ENCODE measurements at places on chromosomes 6 and 20.

- DNase-seq = no peak
Measured at GRCh38 chr6:33590531-33591198, 10.6 kb upstream of the BAK1 start.

GRCh38 chr6:74610352-74610751 lies 595.5 kb downstream of the COL12A1 start:
- no peak for DNase-seq

DNA sequence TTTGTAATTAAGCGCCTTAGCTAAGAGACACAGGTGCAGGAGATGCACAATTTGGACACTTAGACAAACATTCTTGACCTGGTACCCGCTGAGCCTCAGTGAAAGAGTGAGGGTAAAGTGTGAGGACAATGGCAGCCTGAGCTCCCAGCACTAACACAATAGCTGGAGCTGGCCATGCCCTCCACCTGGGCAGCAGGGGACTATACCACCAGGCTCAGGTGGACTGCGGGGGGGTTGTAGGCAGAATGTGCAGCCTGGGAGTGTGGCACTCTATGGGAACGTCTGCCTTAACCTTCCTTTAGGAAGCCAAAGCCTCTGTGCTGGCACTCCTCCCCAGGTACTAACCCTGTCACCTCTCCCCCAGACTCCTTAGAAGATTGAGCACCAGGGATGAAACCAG lies 23.6 kb downstream of the PRKN start:
- DNase-seq = no peak

GRCh38 chr20:7171911-7172310 lies 404.4 kb downstream of the BMP2 start:
- DNase-seq = no peak

GRCh38 chr20:32581839-32582658 lies 3.1 kb downstream of the NOL4L start:
- DNase-seq = peak; percentile 31

- no peak for DNase-seq
Measured at GRCh38 chr6:168123165-168123911, 44.3 kb upstream of the FRMD1 start.

GRCh38 chr6:34150766-34151165 lies 4.9 kb upstream of the GRM4 start:
- no peak for DNase-seq

GRCh38 chr6:2186516-2186915 lies 58.9 kb downstream of the GMDS start:
- DNase-seq = no peak

DNA sequence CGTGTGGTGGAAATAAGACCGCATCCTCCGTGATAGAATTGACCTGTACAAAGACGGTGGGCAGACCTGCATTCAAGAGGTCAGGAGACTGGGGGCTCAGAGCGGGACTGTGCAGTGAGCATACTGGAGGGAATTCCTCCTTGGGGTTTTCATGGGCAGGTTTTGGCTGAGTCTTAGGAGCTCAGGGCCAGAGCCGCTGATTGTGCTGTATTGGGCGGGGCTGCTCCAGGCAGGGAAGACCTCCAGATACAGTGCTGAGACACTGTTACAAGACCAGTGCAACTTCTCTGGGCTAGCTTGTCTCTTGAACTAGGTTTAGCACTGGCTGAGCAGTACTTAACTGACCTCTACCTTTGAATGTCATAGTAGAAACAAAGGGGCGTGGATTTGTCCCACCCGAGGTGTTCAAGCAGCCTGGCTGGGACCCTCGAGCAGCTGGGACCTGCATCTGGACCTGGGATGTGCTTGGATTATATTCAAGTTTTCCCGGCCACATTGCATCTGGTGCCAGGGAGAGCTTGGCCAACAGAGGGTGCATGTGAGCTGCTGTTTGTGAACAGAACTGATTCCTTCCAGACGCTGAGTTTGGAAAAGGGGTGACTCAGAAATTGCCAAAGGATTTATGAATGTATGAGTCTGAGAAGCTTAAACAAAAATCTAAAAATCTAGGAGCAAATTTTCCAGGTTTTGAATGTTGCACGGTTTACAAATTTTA lies 33.4 kb upstream of the SLC22A1 start:
- peak; percentile 20 for DNase-seq

GRCh38 chr6:97674802-97675201 lies 391.8 kb upstream of the MMS22L start:
- no peak for DNase-seq

DNA sequence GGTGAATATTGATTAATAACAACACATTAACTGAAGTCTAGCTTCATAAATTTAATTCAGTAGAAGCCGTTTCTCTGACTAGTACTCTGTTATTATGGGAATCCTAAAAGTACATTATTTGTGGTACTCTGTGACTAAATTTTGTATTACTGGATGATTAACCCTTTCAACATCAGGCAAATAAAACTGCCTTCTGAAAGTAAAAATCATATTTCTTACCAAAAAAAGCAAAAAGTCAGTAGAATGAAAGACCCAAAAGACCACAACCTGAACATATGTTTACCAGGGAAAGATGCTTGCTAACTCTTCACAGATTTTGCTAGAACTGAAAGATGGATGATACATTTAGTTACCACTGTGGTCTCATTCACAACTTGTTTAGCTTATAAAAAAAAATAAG lies 73.2 kb downstream of the AHI1 start:
- no peak for DNase-seq

- DNase-seq = peak; percentile 86
Measured at GRCh38 chr6:139337830-139338229, 36.6 kb downstream of the CITED2 start.

DNA sequence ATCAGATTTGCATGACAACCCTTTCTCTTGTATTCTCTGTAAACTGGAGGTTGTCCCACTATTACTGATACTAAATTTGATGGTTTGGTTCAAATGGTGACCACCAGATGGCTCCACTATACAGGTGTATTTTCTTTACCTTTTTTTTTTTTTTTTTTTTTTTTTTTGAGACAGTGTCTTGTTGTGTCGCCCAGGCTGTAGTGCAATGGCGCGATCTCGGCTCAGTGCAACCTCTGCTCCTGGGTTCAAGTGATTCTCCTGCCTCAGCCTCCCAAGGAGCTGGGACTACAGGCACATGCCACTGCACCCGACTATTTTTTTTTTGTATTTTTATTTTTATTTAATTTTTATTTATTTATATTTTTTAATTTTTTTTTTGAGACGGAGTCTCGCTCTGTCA lies 6.6 kb upstream of the WTAP start:
- peak; percentile 42 for DNase-seq

GRCh38 chr6:52157301-52157941 lies 28.8 kb upstream of the IL17A start:
- DNase-seq = no peak

DNA sequence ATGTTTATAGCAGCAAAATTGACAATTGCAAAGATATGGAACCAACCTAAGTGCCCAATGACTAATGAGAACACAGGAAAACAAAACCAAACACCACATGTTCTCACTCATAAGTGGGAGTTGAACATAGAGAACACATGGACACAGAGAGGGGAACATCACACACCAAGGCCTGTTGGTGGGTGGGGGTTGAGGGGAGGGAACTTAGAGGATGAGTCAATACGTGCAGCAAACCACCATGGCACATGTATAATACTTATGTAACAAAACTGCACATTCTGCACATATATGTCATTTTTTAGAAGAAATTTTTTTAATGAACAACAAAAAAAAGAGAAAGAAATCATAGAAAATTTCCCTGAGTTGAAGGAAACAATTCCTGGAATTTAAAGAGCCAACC lies 3.9 kb downstream of the EPM2A start:
- DNase-seq = peak; percentile 64

GRCh38 chr6:30826961-30827342 lies 57.4 kb upstream of the DDR1 start:
- DNase-seq = no peak

GRCh38 chr20:8057871-8058270 lies 38.3 kb upstream of the TMX4 start:
- DNase-seq = no peak

DNA sequence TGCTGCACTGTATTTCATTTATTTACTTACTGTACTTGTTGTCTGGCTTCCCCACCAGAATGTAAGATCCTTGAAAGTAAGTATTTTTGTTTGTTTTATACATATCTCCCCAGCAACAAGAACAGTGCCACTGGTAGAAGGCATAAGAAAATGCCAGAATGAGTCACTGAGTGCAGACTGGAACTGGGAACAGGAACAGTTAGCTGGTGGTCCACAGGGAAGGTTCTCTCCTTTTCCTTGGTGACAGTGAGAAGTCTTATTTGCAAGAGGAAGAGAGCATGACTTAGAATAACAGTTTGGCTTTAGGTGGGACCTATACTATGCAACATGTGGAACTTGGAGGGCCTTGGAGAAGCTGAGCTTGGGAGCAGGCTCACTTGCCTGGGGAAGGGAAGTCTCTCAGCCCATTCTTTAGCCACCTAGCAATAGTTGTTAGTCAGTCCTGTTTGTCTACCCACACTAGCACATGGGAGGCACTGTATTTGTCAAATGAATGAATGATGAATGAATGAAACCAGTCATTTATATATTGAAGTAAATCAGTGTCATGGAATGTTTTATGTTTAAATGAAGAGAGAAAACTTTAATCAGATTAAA lies 203.5 kb downstream of the KCNQ5 start:
- no peak for DNase-seq

- DNase-seq = no peak
Measured at GRCh38 chr6:143283887-143284645, 166.4 kb downstream of the ADAT2 start.

DNA sequence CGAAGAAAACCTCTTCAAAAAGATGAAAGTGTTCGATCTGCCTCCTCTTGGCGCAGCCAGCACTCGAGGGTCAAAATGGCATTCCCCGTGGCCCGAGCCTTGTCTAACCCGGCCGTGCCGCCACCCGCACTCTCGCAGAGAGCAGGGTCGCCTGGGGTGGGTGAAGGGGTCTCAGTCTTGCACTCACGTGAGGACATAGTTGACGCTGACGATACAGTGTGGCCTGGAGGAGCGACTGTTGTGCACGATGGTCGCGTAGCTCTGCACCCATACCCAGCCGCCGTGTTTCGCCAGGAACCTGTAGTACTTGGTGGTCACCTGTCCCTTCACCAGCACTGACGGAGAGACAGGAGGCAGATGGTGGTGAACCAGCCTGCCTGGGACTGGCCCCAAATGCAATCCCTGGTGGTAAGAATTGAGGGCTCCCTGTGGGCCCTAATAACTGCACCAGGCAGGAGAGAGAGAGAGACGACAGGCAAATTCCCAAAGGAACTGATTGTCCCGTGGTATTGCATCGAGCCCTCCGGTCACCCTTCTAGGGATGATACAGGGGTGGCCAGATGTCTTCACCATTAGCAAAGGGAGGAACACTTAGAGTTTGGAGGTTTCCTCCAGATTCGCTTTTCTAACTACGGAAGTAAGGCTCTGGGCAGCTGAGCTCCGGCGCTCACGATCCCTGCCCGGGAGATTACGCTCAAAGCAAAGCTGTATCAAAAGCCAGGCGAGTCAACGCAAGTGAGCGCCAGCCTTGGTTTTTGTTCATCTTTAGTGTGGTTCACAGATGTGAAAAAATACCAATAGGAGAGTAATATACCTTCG lies 17.4 kb downstream of the SIM1 start:
- no peak for DNase-seq

- no peak for DNase-seq
Measured at GRCh38 chr6:89237158-89237557, 20.0 kb upstream of the GABRR1 start.

DNA sequence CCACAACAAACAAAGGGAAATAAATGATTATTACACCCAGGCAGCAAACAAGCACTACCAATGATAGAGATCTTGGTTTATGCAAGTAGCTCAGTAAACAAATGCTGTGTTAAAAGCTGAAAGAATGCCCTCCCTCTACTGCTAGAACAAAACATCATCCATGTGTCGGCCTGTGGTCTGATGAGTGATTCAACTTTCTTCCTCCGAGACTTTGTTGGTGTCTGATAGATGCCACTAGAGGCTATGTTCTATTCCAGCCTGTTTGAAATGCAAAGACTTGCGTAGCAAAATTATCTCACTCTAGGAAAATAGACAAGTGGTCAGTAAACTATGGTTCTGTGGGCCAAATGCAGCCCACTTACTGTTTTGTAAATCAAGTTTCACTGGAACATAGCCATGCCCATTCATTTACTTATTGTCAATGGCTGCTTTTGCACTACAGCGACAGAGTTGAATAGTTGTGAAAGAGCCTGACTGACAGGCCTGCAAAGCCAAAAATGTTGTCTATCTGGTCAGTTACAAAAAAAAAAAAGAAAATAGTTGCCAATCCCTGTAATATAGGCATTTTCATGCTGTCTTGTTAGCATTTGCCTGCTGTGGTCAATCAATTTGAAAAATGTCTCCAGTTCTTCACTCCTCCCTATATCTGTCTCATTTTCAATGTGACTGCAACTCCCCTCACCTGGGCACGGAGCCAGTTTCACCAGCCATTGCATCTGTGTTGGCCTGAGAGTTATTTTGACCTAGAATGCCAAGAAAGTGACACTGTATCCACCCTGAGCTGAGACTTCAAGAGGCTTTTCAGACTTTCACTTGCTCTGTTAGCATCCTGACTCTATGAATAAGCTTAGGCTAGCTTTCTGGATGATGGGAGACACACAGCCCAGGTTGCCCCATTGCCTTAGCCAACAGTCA lies 544.6 kb upstream of the BTBD3 start:
- no peak for DNase-seq

- peak; percentile 59 for DNase-seq
Measured at GRCh38 chr6:11618533-11618932, 81.0 kb downstream of the TMEM170B start.

DNA sequence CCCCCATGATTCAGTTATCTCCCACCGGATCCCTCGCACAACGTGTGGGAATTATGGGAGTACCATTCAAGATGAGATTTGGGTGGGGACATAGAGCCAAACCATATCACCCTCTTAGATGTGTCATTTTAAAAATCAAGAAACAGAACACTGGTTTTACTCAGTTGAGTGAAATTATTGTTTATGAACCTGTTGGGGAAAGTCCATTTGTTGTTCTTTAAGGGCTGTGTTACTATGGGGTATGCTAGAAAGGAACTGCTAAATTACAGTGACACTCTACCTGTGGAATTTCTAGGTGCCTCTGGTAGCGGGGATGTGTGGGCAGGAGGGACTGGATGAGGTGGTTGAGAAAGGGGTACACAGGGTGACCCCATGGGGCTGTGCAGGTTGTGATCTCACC lies 28.9 kb downstream of the STX11 start:
- DNase-seq = no peak

- no peak for DNase-seq
Measured at GRCh38 chr6:158004701-158005095, 23.0 kb downstream of the SYNJ2 start.

DNA sequence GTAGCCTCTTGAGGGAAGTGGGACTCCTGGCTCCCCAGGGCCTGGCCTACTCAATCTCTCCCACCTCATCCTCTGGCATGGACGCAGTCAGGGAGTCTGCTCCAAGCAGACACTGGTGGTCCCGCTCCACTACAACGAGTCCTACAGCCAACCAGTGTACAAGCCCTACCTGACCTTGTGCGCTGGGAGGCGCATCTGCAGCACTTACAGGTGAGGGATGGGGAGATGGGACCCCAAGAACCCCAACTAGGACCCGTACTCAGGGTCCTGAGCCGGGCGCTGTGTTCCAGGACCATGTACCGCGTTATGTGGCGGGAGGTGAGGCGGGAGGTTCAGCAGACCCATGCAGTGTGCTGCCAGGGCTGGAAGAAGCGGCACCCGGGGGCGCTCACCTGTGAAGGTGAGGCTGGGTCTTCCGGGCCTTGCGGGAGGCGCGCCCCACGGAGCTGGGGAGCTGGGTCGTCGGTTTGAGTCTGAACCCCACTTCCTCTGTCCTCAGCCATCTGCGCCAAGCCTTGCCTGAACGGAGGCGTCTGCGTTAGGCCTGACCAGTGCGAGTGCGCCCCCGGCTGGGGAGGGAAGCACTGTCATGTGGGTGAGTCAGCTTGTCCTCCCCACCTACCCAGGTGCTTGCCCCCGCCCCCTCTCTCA lies 2.1 kb downstream of the EGFL8 start:
- no peak for DNase-seq

- DNase-seq = no peak
Measured at GRCh38 chr6:22956029-22956681, 386.8 kb downstream of the HDGFL1 start.

Data from NB4 (cell line).